ENCODE measurements at places on chromosomes 1 and 21.

- no peak for DNase-seq
These were observed 108.9 kb downstream of the HS2ST1 start for GRCh38 chr1:87023326-87023725.

GRCh38 chr1:235834620-235835019 lies 32.1 kb downstream of the LYST start:
- DNase-seq, result no peak

DNA sequence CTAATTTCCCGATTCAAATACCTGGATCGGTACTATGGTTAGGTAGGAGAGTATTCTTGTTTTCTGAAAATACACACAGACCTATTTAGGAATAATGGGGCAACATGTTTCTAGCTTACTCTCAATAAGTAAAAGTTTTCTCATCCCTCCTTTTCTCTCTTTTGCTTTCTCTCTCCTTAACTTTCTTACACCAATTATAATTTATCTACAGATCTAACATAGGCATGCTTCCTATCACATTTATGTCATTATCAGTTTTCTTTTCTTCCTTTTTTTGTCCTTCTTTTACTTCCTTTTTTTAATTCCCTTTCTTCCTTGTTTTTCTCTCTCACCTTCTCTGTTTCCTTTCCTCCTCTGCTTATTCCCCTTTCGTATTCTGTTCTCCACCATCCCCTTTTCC lies 20.3 kb downstream of the SNX7 start:
- DNase-seq, result no peak

DNA sequence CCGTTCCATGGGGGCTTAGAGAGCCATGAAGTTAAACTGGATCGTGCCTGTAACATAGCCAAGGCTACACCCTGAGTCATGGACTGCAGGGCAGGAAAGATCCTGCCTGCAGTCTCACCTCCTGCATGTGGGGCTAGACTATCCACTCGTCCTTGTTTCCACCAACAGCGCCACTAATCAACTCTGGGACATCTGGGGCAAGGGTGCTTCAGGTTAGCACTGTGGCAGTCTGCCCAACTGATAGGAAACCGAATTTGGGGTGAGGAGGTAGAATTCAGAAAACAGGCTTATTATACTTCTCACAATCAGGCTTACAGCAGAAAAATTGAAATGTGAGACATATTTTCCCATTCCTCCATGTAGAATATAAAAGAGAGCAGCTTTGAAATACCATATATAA lies 85.2 kb upstream of the ADAM30 start:
- DNase-seq, result no peak

- DNase-seq, result no peak
These were observed 639 bp upstream of the DNAJB4 start for GRCh38 chr1:78003882-78004718.

GRCh38 chr1:53502641-53503432 lies 43.6 kb downstream of the DMRTB1 start:
- DNase-seq, result no peak

DNA sequence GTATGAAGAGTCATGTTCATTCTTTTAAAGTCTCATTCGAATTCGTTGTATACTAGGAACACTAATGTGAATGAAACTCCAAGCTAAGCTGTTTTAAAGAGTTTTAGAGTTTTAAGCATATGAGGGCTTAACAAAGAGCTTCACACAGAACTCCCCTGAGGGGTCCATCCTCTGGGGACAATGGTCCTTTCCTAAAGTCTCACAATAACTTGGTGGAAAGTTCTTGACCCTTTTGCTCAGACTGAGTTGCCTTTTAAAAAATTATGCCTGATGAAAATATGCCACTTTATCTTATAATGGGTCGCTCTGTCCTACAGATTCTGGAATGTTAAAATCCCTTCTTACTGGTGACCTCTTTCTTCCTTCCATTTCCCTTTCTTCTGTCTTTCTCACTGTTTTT lies 64.3 kb downstream of the RGL1 start:
- no peak for DNase-seq

- DNase-seq, result no peak
These were observed 380 bp downstream of the MFN2 start for GRCh38 chr1:11980676-11980972.

DNA sequence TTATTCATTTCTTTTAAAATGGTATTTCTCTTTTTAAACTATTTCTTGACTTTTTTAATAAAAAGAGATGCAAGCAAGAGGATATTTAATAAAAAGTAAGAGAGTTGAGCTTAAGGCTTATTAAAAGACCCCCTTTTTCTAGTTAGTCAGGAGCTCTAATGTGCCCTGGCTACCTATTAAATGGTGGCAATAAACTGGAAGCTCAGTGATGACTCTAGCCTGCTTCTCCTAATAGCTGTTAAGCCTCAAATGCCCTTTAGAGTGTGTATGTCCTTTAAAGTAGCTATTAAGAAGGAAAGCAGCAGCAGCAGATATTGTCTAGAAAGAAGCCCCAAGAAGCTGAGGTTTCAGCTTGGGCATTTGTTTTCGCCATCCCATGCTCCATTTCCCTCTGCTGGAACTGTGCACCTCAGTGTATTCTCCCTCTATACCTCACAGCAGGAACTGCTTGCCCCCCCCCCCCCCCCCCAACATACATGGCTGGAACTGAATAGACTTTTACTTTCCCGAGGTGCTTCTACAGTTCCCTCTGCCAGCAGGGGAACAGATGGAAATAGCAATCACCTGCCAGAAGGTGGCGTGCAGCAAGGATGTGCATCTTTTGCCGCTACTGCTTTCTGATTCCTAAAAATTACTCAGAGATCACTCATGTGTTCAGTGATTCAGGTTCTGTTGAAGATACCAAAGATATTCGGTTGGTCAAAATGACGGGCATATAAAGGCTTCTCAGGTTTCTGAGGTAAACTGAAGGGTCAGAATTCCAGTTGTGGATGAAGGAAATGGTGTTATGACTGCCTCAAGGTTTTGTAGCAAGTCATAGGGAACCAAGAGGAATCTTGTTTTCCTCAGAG lies 2.5 kb downstream of the RGS4 start:
- no peak for DNase-seq

GRCh38 chr21:29208682-29209059 lies 78.2 kb downstream of the MAP3K7CL start:
- DNase-seq, result no peak

DNA sequence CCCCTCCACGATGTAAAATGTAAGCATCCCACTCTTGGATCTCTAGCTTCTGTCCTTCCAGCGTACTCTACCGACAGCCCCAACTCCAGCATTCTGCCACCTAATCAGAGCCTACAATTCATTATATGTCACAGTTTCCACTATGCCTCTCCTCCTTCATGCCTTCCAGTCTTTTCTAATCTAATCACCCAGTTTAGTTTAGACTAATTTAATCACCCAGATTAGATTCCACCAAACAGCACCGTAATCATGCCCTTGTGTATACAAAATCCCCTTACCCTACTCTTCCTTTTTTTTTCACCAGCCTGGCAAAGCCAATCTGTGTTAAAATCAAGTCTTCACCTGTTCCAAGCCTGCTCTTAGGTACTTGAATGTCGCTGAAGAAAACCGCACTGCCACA lies 49.8 kb upstream of the KANK4 start:
- no peak for DNase-seq

- DNase-seq, result no peak
These were observed 43.3 kb upstream of the HP1BP3 start for GRCh38 chr1:20830378-20830777.

GRCh38 chr1:174606471-174606870 lies 158.7 kb downstream of the GPR52 start:
- DNase-seq, result no peak

GRCh38 chr1:89615676-89616598 lies 17.0 kb upstream of the LRRC8C start:
- DNase-seq, result no peak

GRCh38 chr1:98796049-98796448 lies 134.5 kb downstream of the SNX7 start:
- DNase-seq, result no peak

- no peak for DNase-seq
These were observed 29.8 kb upstream of the RC3H1 start for GRCh38 chr1:174051956-174052355.

- no peak for DNase-seq
These were observed at the start of gene TRIM17 for GRCh38 chr1:228416217-228416933. TRIM17 (minus strand) TSS chr1:228416861; CDS start chr1:228415072, 1,789 bp downstream.

DNA sequence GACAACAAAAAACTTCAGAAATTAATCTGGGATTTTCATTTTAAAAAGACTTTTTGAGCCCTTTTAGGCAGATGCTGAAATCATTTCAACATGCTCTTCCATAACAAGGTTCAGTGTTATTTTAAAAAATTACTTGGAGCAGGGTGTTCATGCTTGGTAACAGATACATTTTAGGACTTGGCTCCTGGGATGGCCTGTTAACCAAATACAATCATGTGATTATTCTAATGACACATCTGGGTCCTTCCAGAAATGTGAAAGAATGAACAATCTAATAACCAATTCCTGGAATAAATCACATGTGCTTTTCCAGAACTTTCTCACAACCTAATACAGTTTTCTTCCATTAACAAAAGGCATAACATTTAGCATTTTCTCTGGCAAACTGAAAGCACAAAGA lies 379.8 kb upstream of the RUNX1 start:
- no peak for DNase-seq

- no peak for DNase-seq
These were observed 409.5 kb downstream of the PLPP3 start for GRCh38 chr1:56169856-56170255.

DNA sequence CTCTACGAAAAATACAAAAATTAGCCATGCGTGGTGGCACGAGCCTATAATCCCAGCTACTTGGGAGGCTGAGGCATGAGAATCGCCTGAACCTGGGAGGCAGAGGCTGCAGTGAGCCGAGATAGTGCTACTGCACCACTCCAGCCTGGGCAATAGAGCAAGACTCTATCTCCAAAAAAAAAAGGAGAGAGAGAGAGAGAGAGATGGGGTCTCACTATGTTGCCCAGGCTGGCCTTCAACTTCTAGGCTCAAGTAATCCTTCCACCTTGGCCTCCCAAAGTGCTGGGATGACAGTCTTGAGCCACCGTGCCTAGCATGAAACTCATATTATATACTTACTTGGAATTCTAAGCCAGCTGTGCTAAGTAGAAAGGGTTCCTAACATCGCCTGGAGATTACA lies 29.7 kb downstream of the PSMB2 start:
- DNase-seq, result no peak

GRCh38 chr21:42918291-42918690 lies 7.1 kb downstream of the ERVH48-1 start:
- DNase-seq, result no peak

DNA sequence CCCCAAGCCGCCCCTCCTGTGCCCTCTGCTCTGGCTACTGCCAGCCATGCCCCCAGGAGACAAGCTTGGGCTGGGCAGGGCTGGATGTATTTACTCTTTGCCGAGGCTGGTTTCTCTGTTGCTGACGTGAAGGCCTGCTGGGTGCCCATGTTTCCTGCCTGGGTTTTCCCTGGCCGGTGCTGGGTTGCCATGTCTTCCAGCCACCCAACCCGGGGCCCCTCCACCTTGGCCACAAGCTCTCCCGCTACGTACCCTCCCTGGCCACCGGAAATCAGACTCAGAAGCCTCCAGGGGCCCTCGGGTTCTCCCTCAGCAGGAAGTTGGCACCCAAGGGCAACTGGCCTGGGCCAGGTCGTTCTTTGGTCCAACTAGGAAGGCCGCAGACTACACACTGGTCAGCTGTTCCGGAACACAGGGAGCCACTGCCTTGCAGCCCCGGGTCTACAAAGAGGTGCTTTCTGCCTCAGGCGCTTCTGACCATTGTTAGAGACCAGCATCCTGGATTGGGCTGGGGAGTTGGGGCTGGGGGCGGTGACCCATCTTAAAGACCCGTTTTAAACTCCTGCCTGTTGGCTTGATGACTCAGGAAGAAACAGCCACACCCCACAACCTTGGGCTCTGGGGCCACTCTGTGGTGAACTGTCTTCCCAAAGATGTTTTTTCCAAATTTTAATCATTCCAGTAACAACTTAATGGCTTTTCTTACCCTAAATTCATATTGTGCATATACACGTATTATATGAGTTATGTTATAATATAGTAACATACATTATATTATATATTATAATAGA lies 71.2 kb upstream of the RUNX3 start:
- DNase-seq, result no peak

GRCh38 chr1:149962736-149963135 lies 26.1 kb upstream of the MTMR11 start:
- DNase-seq, result no peak

DNA sequence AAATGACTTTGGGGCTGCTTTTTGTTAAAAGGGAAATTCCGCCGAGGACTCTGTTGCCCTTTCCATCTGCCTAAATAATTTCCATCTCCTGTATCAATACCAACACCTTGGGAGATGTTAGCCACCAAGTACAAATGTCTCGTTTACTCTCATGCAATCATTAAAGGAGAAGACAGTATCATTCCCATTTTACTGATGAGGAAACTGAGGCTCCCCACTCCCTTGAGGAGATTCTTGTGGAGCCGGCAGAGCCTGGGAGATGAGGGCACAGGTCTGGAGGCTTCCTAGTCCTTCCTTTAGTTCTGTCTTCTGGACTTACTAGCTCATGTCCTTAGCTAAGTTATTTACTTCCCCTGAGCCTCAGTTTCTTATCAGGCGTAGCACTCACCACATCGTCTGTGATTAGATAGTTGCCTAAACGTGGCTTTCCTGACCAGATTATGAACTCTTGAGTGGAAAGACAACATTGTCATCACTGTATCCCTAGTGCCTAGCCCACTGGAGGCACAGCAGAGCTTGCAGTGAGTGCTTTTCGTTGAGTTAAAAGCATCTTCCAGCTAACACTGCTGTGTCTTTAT lies 81.6 kb downstream of the ADSS2 start:
- DNase-seq, result no peak

DNA sequence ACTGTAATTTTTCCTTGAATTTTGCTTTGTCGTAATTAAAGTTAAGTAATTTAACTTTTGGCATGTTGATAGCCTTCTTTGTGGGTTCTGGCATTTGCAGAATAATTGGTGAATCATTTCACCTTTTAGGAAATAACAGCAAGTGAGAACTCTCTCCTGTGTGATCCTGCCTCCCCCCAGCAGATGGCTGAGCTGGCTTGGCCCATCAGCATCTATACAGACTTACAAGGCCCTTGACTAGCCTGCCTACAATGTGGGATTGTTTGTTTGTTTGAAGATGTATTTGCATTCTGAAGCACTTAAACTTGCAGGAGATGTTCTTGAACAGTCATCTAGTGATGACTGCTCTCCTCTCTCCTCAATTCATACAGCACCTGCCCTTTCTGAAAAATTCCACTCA lies 55.9 kb downstream of the MACO1 start:
- no peak for DNase-seq

- no peak for DNase-seq
These were observed 24.0 kb upstream of the DDOST start for GRCh38 chr1:20685099-20685662.

DNA sequence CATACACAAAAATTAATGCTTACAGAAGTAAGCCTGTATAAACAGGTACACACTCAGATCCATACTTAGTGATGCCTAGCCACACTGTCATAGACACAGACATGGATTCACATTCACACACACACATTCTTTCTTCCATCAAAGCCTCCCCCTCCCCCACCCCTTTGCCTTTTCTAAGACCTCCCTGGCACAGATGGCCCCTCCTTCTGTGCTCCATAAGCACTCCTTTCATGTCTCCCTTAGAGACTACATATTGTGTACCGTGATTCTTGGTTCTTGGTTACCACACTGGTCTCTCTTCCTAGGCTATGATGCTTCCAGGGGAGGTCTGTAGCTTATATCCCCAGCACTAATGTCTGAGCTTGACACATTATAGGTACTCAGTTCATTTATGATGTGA lies 2.0 kb upstream of the NHLH2 start:
- DNase-seq, result no peak

GRCh38 chr1:44839576-44839975 lies 3.5 kb downstream of the PTCH2 start:
- DNase-seq, result no peak

Measured in stimulated activated CD8-positive, alpha-beta memory T cell treated with anti-CD3 and anti-CD28 coated beads, Interleukin-15, amount 100 ng/mL, for 24 hours (primary cell).